ENCODE measurements at places on chromosomes 7 and 10.
A peak's percentile ranks its signal among the peaks of the same experiment; 100 is the strongest.

DNA sequence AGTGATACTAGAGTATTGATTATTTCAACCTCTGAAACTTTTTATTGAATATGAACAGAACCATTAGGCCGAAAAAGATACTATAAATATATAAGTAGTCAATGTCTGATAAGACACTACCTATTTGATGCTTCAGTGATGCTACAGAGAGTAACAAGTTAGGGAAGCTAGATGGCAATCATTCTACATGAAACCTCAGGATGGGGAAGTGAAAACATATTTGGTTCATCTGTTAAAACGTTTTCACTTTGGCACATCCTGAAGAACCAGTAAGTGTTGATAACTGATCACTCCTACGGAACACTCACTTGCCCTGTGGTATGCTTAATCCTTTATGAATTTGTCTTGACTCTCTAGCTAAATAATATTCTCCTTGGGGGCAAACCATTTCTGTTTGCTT lies 1064.9 kb downstream of the NXPH1 start:
- no peak for DNase-seq

DNA sequence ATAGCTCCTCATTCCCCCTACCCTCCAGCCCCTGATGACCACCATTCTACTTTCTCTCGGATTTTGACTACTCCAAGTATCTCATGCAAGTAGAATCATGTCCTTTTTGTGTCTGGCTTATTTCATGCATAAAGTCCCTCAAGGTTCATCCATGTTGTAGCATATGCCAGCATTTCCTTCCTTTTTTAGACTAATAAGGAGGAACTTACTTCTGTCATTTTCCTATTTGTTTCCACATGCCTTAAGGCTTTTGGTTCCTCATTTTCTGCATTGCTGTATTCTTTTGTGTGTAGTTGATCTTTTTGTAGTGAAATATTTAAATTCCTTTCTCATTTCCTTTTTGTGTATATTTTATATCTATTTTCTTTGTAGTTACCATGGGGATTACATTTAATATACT lies 376.9 kb downstream of the CALN1 start:
- DNase-seq = no peak

DNA sequence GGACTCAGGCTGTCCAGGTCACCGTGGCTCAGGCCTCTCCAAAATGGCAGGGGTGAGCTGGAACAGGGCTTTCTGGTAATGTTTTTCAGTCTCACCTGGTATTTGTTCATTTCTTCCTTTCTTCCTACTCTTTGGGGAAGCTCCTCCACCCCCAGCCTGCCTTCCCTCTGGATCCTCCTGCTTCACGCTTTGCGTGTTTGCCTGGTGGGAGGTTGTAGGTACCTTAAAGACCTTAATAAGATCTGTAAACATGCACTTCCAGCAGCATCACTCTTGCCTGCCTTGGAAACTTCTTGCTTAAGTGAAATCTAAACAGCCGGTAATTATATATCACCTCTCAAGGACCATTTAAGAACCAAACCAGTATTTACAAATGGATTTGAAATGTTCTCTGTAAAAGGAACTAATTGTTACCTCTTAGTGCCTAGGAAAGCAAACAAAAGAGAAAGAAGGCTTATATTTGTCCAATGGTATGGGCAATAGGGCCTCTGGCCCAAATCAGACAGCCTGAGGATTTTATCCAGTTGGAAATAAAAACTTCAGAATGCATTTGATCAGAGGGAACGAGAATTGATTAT lies 339.9 kb downstream of the CCSER2 start:
- no peak for DNase-seq

- no peak for DNase-seq
Measured at GRCh38 chr10:29239569-29240472, 49.0 kb upstream of the LYZL1 start.

DNA sequence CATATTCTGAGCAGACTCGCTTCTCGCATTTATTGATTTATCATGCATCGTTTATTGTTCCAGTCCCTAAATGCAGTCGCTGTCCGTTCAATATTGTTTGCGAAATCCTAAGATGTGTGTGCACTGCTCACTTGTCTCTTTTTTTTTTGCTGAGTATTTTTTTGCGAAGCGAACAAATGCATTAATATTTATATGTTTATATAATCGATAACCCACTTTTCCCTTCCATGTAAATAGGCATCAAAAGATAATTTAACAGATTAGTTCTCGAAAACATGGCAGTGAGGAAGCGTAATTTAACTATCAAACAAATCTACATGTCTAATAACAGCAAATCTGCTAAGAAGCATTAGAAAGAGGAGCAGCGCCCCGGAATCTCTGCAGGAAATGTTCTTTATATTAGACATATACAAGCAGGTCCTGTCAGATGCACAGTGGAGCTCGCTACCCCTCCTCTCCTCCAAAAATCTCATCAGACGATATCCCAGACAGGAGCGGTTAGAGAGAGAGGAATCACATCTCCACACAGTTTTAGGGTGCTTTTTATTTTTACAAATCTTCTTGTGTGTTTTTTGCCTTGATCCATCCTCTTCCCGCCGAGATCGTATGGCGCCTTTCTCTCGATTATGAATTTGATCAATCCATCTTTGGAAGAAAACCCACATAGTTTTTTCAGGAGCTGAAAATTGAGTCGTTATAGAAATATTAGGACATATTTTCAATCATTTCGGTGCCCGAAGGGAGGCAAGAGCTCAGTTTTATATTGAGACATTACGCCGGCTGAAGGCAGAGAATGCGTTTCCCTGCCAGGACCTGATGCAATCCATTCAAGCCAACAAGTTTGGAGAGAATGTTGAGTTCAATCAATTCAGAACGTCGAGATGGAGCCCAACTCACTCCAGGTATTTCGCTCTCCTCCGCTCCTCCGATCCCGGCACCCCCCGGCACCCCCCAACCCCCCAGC lies at the start of gene ARID5B:
TSS of gene ARID5B (plus strand) at position 871 of the 964 bp plus-strand sequence. CDS start at position 882, 11 bp downstream.
- DNase-seq = peak; percentile 25

All from pancreas (tissue), 10 donors.